Stimulated activated CD4-positive, alpha-beta T cell treated with anti-CD3 and anti-CD28 coated beads, Interleukin-4, amount 100 ng/mL, for 24 hours (primary cell): ENCODE measurements at places on chromosomes 7 and 10.

- DNase-seq, result no peak
Observed at GRCh38 chr10:33861016-33861704, 526.7 kb upstream of the NRP1 start.

GRCh38 chr7:134892963-134893362 is 93.3 kb upstream of the AGBL3 start:
- DNase-seq, result no peak

GRCh38 chr7:151454305-151454704 is 14.4 kb upstream of the CRYGN start:
- DNase-seq, result no peak

DNA sequence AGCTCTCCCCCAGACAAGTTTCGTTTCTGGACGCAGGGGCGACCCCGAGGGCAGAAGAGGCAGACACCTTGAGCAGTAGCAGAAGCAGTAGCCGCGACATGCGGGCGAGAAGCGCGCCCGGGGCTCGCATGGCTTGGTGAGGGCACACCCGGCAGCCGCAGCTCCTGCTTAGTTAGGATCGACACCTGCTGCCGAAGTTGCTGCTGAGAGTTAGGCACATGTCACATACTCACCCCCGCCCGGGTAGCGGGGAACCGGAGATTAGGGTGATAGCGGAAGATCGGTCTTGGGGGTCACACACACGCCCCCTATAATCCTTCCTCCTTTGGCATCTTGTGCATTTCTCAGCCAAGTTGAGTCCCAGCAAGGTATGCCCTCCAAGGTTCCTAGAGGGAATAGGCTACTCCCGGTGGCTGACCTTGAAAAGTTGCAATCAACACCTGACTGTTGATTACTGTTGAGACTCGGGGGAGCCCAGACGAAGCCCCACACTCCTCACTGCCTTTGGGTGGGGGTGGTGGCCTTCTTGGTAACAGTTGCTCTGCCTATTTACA is 668 bp downstream of the GPR37 start:
- DNase-seq, result peak; percentile 7

DNA sequence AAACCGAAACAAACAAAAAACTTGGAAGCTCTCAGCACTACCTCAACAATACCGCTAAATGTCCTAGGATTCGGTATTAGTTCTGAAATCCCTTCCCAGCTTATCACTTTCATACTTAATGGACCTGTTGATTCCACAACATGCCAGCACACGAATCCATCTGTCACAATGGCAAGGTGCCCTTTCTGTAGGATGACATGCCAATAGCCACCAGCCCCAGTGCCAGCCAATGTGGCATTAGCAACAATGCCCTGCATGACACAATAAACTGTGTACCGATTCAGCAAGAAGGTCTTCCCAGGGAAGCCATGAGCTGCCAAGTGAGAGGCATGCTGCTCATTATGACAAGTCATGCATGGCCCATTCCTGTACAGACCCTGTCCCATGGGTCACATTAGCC is 35.6 kb upstream of the CHCHD3 start:
- DNase-seq, result no peak

DNA sequence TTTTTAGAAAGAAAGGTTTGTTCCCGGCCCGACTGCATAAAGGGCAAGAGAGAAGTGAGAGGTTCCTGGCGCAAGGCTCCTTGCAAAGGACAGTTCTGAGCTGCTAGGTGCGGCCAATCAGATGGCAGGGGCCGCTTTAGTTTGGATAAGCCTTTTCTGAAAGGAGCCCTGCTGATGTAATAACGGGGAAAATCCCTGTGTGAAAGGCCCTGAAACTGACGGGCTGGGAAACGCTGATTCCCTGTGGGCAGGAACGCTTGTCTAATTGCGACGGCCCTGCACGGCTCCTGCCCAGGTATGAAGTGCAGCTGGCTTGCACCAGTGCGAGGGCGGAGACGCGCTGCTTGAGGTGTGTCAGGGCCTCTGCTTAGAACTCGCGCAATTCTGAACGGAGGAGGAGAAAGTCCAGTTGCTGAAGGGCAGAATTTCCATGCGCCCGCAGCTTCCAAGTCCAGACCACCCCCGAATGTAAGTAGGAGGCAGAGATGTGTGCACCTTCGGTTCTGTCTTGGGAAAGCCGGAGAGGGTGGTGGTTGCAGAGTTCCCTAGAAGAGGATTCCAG is 30.5 kb downstream of the TACC2 start:
- no peak for DNase-seq

DNA sequence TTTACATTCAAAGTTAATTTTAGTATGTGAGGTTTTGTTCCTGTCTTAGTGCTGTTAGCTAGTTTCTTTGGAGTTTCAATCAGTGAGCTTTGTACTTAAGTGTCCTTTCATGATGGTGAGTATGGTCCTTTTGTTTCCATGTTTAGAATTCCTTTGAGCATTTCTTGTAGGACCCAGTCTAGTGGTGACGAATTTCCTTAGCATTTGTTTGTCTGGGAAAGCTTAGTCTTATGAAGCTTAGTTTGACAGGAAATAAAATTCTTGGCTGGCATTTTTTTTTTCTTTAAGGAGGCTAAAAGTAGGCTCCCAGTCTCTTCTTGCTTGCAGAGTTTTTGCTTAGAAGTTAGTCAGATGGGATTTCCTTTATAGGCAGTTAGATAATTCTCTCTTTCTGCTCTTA is 209.2 kb upstream of the SEMA3C start:
- DNase-seq, result no peak

DNA sequence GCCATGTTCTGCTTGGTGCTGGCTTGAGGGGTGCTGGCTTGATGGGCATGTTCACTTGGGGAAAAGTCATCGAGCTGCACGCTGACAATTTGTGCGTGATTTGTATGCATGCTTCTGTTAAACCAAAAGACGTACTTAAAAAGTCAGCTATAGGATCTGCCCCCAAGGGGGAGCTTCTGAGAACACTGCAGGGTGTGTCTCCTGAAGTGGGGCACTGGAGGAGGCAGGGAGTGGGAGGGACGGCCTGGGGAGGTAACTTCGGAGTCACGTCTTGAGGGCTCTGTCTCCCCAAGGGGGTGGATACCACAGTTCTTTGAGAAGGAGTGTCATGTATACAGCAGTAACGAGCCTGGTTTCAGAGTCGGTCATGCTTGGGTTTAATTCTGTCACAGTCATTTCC is 406.5 kb downstream of the PLXNA4 start:
- no peak for DNase-seq

- DNase-seq, result no peak
Observed at GRCh38 chr7:106143711-106144337, 31.7 kb upstream of the SYPL1 start.
